ENCODE measurements at places on chromosomes 7 and 10.

- no peak overlapping the region for H3K27ac ChIP-seq
- H3K27me3 ChIP-seq = no peaks in the 10 kb centered on the region
- no peak overlapping the region for H3K4me3 ChIP-seq
- no peaks in the 10 kb centered on the region for H3K4me1 ChIP-seq
Observed at GRCh38 chr7:91789558-91789957, 90.9 kb downstream of the MTERF1 start.

GRCh38 chr10:101453318-101453717, 99.4 kb downstream of the BTRC start:
- no peak overlapping the region for H3K4me3 ChIP-seq
- no peak overlapping the region for H3K27ac ChIP-seq
- no peaks in the 10 kb centered on the region for H3K27me3 ChIP-seq
- H3K36me3 ChIP-seq = no peaks in the 10 kb centered on the region

DNA sequence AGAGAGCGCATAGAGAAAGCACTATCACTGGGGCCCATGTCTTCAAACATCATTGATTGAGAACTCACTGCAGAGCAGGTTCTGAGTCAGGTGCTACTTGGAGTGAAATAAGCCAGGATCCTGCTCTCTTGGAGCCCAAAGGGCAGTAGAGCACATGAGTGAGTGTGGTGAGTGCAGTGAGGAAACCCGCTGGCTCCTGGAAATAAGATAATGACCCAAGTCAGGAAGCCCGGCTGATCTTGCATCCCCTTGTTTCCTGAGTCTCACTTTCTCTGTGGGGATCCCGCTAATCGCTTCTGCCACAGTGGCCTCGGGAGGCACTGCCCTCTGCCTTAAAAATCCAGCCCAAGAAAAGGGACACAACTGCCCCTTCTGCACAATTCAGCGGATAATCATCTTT, 7.1 kb upstream of the FAM107B start:
- H3K27ac ChIP-seq = no peak overlapping the region
- peaks cover 8% of the 10 kb centered on the region for H3K4me1 ChIP-seq
- no peak overlapping the region for H3K4me3 ChIP-seq
- no peaks in the 10 kb centered on the region for H3K36me3 ChIP-seq
- no peaks in the 10 kb centered on the region for H3K27me3 ChIP-seq

DNA sequence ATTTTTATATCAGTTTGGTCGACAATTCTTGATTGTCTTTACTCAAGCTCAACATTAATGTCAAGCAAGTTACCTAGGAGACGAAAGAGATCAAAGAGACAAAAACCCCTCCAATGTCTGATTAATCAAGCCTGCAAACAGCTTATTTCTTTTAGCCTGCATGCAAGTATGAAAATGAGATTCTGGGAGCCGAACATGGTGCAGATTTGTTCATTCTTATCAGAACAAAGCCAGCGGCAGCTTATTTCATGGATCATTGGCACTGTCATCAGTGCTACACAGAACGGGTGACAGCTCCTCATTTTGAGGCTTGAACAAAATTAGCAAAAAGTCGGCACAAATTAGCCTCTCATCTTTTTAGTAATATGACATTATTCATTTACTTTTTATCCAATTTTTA, 26.5 kb downstream of the FAM204A start:
- no peaks in the 10 kb centered on the region for H3K36me3 ChIP-seq
- no peak overlapping the region for H3K4me3 ChIP-seq
- no peaks in the 10 kb centered on the region for H3K4me1 ChIP-seq
- DNase-seq = no peak
- H3K27ac ChIP-seq = no peak overlapping the region

DNA sequence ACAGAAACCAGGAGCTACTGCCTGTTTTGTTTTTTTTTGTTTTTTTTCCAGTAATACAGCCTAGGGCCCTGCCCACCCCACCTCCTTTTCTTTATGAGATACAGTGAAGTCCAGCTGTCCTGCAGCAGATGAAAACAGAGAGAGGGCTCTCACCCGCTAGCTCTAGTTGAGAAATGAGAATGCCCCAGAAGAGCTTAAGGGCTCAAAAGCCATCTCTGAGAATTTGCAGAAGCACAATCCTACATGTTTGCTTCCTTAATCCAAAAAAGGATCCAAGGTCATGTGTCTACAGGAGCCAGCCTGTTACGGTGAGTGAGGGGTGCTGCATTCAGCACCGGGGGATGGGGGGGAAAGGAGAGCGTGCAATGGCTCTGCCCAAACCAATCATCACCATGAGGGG, 122.7 kb downstream of the KCNMA1 start:
- no peaks in the 10 kb centered on the region for H3K27me3 ChIP-seq
- no peak overlapping the region for H3K4me3 ChIP-seq

DNA sequence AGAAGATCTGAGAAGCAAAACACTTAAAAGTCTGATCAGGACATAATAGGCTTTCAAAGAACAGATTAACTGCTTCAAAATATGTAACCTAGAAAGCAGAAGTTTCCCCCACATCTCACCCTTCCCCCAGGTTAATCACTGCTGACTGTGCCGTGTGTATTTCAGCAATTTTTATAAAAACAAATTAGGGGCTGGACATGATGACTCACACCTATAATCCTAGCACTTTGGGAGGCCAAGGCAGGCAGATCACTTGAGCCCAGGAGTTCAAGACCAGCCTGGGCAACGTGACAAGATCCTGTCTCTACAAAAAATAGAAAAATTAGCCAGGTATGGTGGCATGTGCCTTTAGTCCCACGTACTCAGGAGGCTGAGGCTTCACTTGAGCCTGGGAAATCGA, 67.6 kb upstream of the GATA3 start:
- no peak overlapping the region for H3K27ac ChIP-seq
- H3K36me3 ChIP-seq = no peaks in the 10 kb centered on the region
- no peak for DNase-seq
- no peaks in the 10 kb centered on the region for H3K4me1 ChIP-seq
- H3K4me3 ChIP-seq = no peak overlapping the region

GRCh38 chr10:59016043-59016442, 160.4 kb upstream of the PHYHIPL start:
- H3K4me1 ChIP-seq = no peaks in the 10 kb centered on the region
- H3K36me3 ChIP-seq = no peaks in the 10 kb centered on the region
- no peak overlapping the region for H3K27ac ChIP-seq
- no peak overlapping the region for H3K4me3 ChIP-seq

DNA sequence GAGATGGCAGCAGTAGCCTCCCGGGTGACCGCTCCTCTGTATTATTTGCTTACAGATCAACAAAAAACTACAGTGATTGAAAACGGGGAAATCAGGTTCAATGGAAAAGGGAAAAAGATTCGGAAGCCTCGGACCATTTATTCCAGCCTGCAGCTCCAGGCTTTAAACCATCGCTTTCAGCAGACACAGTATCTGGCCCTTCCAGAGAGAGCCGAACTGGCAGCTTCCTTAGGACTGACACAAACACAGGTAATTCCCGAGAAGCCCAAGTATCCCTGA, 2.2 kb downstream of the DLX6 start:
- peak; percentile 44 for DNase-seq
- peaks cover 20% of the 10 kb centered on the region for H3K4me1 ChIP-seq

- H3K4me3 ChIP-seq = peak within 1 kb of the TSS; percentile 67
- H3K36me3 ChIP-seq = no peaks in the 10 kb centered on the region
- no peaks in the 10 kb centered on the region for H3K27me3 ChIP-seq
- peak within 1 kb of the TSS; percentile 65 for H3K27ac ChIP-seq
- peaks cover 4% of the 10 kb centered on the region for H3K4me1 ChIP-seq
Observed at GRCh38 chr10:61900829-61901792, at the start of gene ARID5B. ARID5B (plus strand) TSS chr10:61901699; CDS start chr10:61901710, 11 bp downstream.

DNA sequence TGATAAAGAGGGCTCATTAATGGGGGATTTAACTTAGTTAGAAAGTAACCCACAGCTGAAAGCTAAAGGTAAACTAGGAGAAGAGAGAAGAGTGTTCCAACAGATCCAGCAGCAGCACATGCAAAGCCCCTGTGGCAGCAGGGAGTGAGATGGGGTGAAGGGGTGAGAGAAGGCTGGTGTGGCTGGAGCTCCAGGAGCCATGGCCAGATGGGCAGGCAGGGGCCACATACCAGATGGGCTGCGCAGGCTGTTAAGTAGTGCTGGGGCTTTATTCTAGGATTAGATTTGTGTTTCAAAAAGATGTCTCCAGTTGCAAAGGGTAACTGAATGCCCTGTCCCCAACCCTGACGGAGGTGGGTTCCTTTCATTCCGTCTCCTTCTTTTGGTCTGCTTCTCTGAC, 33.2 kb downstream of the HIF1AN start:
- no peaks in the 10 kb centered on the region for H3K36me3 ChIP-seq
- H3K4me3 ChIP-seq = no peak overlapping the region
- H3K4me1 ChIP-seq = peaks cover 5% of the 10 kb centered on the region
- no peak for DNase-seq
- H3K27ac ChIP-seq = no peak overlapping the region
- peaks cover 3% of the 10 kb centered on the region for H3K27me3 ChIP-seq

DNA sequence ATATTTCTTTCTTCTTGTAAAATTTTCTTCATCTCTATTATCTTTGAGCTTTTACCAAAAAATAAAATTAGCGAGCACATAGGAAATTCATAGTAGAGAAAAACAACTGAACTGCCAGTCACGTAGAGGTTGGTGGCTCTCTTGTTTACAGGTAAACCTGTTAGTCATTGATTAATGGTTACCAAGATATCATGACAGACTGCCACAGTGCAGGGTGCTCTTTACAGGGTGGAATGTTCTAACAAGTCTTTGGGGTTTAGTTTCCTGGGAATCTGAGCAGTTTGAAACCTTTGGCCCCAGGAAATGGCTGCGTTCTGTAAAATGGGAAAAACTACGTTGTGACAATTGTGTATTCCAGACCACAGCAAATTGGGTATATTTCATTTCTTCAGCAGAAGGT, 407.3 kb upstream of the ADARB2 start:
- H3K4me3 ChIP-seq = no peak overlapping the region
- H3K4me1 ChIP-seq = no peaks in the 10 kb centered on the region
- H3K36me3 ChIP-seq = no peaks in the 10 kb centered on the region
- no peaks in the 10 kb centered on the region for H3K27me3 ChIP-seq
- no peak for DNase-seq
- no peak overlapping the region for H3K27ac ChIP-seq

DNA sequence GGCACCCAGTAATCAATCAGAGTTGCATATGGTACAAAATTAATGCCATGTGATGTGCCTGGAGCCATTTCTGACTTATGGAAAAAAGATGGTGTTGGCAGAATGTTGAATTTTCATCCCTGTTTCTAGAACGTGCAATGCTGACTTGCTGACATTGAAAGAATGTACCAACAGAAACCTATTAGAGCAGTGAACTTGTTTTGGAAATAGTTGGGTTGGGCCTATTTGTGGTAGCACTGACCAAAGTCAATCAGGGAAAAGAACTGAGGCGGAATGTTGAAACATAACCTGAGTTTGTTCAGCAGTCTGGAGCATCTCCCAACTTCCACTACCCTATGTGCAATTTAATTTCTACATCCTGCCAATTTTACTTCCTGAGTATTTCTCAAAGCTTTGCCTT, 11.7 kb upstream of the KIAA1217 start:
- no peak overlapping the region for H3K4me3 ChIP-seq
- peaks cover under 1% of the 10 kb centered on the region for H3K4me1 ChIP-seq
- DNase-seq = no peak
- no peaks in the 10 kb centered on the region for H3K36me3 ChIP-seq

DNA sequence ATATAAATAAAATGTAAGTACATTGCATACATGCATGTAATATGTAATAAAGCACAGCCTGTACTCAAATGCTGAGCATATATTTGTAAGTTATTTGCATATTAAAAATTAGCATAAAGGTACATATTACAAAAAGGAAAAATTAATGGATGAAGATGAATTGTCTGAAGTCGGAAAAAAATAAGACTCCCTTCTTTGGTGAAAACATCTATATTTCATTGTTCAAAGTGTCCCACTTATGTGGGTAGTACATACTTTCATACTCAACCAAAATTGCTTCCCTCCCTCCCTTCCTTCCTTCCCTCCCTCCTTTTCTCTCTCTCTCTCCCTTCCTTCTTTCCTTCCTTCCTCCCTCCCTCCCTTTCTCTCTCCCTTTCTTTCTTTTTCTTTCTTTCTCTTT, 498.1 kb downstream of the MAGI2 start:
- H3K27ac ChIP-seq = no peak overlapping the region
- no peaks in the 10 kb centered on the region for H3K36me3 ChIP-seq
- H3K4me3 ChIP-seq = no peak overlapping the region
- no peaks in the 10 kb centered on the region for H3K4me1 ChIP-seq
- no peak for DNase-seq

- peaks cover 18% of the 10 kb centered on the region for H3K36me3 ChIP-seq
- H3K4me1 ChIP-seq = peaks cover 15% of the 10 kb centered on the region
- no peaks in the 10 kb centered on the region for H3K27me3 ChIP-seq
- no peak overlapping the region for H3K27ac ChIP-seq
Observed at GRCh38 chr7:73734619-73735527, 3.7 kb downstream of the ABHD11 start.

GRCh38 chr7:51444936-51445335, 128.3 kb upstream of the COBL start:
- DNase-seq = no peak
- H3K4me1 ChIP-seq = peaks cover 11% of the 10 kb centered on the region
- H3K36me3 ChIP-seq = no peaks in the 10 kb centered on the region
- H3K27ac ChIP-seq = no peak overlapping the region
- H3K4me3 ChIP-seq = no peak overlapping the region

DNA sequence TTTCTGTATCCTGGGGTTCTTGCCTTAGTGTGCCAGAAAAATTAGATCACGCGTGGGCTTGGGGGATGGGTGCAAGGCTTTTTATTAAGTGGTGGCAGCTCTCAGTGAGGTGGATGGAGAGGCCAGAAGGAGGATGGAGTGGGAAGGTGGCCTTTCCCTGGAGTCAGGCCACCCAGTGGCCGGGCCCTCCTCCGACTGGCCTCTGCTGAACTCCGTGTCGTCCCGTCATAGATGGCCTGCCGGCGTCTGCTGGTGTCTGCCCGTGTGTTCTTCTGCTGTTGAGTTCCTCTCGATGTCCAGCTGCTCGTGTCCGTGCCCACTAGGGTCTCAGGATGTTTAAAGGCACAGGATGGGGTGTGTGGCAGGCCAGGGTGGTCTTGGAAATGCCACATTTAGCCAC, 4.0 kb upstream of the ZNF746 start:
- H3K4me3 ChIP-seq = no peak overlapping the region
- H3K27ac ChIP-seq = no peak overlapping the region
- H3K4me1 ChIP-seq = peaks cover under 1% of the 10 kb centered on the region
- no peak for DNase-seq
- no peaks in the 10 kb centered on the region for H3K27me3 ChIP-seq

DNA sequence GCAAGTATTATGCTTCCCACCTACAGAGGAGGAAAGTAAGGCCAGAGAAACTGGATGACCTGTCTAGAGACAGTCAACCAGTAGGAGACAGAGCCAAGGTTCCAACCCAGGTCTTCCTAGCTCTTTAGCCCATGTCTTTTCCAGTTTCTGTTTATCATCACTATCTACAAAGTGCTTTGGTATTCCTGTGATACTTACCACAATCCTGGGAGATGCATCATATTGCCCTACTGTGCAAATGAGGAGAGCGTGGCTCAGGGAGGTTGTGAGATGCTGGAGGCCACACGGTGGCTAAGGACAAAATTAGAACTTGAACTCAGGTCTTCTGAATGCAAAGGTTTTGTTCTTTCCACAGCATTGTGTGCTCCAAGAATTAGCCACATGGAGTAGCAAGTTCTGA, 11.2 kb upstream of the PLEKHA1 start:
- H3K4me3 ChIP-seq = no peak overlapping the region
- H3K4me1 ChIP-seq = no peaks in the 10 kb centered on the region
- H3K27me3 ChIP-seq = no peaks in the 10 kb centered on the region
- H3K27ac ChIP-seq = no peak overlapping the region

GRCh38 chr10:127354992-127355391, 158.6 kb upstream of the INSYN2A start:
- DNase-seq = no peak
- no peak overlapping the region for H3K4me3 ChIP-seq
- no peak overlapping the region for H3K27ac ChIP-seq
- H3K27me3 ChIP-seq = no peaks in the 10 kb centered on the region

- H3K4me3 ChIP-seq = no peak overlapping the region
- H3K27ac ChIP-seq = no peak overlapping the region
- no peaks in the 10 kb centered on the region for H3K36me3 ChIP-seq
- H3K4me1 ChIP-seq = peaks cover 13% of the 10 kb centered on the region
- DNase-seq = no peak
Observed at GRCh38 chr10:3902054-3902808, 117.2 kb upstream of the KLF6 start.

All from trophoblast cell (in vitro differentiated cells and primary cell).